ENCODE measurements at places on chromosomes 7 and 10.
A peak's percentile ranks its signal among the peaks of the same experiment; 100 is the strongest.

- peak; percentile 6 for DNase-seq
Observed at GRCh38 chr7:51430480-51431086, 114.0 kb upstream of the COBL start.

GRCh38 chr7:142482891-142483658, 225.2 kb upstream of the PRSS58 start:
- peak; percentile 63 for DNase-seq

DNA sequence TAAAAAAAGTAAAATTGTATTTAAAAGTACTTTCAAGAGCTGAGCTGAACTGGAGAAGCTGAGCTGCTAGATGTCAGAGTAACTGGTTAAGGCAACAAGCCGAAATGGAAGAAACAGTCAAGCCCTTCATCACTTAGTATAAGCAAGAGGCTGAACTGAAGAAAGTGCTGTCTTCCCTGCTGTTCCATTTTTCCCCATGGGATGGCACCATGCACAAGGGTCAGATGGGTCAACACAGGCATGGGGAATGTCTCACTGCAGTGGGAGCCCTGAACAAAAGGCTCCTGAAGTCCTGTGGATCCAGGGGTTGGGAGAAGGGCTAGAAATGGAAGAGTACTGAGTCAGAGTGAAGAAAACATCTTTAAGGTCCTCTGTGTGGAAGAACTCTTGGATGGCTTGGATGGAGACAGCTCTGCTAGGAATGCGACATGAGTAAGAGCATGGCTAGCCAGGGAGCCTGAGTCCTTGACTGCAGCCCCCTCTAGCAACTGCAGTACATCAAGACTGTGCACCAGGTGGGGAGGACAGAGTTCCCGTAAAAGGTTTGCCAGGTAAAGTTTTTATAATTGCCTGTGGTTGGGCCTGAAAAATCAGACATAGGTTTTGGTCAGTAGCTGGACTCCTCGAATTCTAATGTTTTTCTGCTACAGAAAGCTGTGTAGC, 348.3 kb downstream of the GPR158 start:
- no peak for DNase-seq

DNA sequence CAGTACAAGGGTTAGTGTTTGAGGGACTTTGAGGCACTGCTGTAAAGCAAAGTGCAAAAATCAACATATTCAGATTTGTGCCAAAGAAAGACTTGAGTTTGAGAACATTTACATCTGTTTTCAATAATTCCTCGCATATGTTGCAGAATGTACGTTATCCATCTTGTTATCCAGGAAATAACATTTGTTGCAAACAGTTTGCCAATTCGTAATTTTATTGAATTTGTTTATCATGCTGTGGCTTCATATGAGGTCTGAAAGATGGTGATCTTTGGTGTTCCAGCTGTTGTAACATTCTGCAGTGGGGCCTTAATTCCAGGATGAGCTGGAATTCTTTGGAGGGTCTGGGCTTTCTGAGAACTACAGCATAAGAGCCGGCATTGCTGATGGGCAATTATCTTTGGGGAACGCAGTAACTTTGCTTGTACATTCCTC, 396.2 kb downstream of the LRMDA start:
- no peak for DNase-seq

DNA sequence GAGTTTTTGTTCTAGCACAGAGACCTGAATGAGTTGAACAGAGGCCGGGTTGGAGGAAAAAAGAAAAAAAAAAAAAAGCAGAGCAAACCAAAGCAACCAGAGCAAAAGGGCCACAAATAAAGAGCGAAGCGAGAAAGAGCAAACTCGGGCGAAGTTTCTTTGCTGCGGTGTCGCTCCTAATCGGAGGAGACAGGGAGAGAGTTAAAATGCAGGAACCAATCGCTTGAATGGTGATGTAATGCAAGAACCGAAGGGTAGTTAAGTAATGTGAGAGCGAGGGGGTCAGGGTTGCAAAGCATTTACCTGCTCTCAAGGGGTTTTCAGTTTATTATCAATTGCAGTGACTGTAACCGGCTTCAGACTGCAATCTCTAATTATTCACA, 271.7 kb downstream of the TRIL start:
- DNase-seq: peak; percentile 52

- no peak for DNase-seq
Observed at GRCh38 chr7:1787681-1788235, 117.7 kb downstream of the ELFN1 start.

- no peak for DNase-seq
Observed at GRCh38 chr7:148264933-148265557, 325.5 kb upstream of the C7orf33 start.

DNA sequence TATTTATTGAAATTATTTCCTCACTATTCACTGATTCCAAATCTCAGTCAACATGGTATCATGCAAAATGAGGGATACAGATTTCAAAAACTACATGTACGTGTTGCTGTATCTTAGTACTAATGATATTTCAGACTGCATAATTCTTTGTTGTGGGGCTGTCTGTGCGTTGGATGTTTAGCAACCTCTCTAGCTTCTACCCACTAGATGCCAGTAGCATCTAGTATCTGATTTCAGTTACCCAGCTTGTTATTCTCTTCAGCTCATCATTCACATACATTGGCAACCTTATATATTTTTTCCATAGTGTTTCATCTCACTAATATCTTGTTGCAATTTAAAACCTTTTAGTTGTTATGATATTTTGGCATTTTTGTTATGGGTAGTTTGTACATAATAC, 22.5 kb upstream of the WASL start:
- no peak for DNase-seq

GRCh38 chr10:121695731-121696464, 97.7 kb upstream of the FGFR2 start:
- DNase-seq: no peak

DNA sequence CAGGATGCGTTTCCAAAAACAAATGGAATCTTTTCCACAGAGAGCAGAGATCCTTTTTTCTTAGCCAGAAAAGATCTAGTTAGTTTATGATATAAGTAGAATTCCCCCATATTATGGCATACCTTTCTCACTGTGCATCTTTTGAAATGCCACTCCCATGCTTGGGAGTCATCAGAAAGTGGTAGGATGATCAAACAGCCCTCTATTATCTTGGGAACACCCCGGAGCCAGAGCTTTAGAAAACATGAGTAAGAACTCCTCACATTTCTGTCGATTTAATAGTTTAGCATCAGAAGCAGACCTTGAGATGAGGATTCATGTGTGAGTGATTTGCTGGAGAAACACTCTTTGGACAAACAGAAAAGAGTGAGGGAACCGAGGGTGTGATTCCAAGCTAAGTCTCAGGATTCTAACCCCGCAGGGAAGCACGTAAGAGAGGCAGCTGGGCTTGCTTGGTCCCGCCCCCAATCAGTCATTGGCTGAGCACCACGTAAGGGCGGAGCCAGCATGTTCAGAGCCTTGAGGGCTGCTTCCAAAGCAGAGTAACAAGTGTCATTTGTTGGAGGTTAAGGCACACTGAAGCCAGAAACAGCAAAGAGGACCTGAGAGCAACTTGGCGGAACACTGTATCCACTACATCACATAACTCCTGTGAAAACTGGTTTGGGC, 43.7 kb upstream of the NXPH1 start:
- no peak for DNase-seq

DNA sequence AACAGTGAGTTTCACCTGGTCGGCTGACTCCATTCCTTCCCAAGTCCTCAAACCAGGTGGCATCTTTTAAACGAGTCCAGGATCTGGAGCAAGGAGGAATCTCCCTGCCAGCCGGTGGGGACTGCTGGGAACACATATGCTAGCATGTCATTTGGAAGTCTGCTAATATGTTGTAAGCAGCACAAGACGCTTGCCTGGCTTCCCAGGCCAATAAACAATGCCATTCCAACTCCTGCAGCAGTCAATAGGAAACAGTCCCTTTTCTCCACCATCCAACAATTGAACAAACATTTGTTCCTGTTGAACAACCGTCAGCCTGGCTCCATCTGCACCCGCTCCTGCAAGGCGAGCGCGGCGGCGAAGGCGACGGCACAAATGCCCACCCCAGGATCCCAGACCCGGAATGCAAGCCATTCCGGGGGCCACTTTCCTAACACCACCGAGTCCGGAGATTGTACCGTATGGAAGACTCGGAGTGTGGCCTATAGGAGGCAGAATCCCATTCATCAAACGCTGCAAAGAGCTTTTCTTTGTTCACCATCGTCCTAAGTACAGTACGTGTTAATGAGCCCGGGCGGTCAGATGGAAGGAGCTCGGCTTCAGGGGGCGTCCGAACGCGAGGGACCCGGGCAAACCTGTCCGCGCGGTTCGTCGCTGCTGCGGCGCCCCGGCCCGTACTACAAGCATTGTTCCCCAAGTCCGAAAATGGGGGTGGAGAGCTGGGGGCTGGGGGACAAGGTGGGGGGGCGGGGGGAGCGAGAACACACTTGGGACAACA, 1.6 kb downstream of the FAM53B start:
- no peak for DNase-seq

DNA sequence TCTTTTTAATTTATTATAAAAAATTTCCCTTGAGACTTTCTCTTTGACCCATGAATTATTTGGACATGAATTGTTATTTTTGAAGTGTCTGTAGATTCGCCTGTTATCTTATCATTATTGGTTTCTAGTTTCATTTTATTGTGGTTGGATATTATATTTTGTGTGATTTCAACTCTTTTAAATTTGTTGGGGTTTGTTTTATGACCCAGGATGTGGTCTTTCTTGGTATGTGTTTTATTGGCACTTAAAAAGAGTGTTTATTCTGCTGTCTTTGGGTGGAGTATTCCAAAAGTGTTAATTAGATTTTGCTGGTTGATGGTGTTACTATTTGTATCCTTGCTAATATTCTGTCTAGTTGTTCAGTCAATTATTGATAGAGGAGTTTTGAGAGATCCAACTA, 50.5 kb upstream of the GPR141 start:
- DNase-seq: no peak

DNA sequence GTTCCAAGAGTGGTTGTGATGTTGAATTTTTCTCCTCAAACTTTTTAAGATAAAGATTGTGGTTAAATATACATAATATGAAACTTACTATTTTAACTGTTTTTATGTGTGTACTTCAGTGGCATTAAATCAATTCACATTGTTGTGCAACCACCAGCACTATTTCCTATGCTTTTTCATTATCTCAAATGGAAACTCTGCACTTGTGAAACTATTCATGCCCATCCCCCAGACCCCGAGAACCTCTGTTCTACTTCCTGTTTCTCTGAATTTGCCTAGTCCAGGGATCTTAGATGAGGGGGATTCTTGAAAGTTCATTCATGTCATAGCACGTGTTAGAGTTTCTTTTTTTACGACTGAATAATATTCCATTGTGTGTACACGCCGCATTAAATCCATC, 67.0 kb downstream of the WDR37 start:
- DNase-seq: no peak

DNA sequence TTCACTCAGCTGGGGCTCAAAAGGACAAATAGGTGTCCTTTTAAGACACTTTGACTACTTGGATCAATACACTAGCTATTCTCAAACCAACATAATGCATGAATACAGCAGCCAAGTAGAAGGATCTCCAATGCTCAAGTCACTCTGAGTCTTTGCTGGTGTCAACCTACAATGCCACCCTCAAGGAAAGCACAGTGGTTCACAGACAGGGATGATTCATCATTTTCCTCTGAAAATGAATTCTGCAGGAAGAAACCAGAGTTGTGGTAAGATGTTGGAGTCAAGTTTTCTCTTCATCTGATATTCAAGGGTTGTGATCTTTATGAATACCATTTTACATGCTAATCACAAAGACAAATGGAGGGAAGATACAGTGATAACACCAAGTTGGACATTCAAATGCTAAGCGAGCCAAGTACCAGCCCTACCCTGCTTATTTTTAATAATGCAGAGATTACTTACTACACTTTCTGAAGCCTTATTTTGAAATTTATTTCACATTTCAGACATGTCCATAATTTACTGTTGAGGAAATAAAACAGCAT, 143.1 kb upstream of the FGFR2 start:
- no peak for DNase-seq

DNA sequence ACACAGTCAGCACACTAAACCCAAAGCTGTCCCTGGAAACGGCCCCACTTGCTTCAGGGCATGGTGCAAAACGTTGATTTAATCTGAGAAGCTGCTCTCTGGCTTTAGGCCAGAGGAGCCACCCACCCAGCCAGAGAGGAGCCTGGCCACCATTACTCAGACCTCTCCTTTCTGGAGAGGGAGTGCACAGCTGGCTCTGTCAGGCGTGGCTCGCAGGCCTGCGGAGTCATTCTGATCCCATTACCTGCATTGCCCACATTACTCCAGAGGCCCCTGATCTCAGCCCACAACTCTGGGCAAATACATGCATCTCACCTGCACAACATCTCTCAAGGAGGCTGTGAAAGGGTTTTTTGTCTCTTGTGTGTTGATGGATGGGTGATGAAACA, 370.0 kb upstream of the IGFBP3 start:
- no peak for DNase-seq

DNA sequence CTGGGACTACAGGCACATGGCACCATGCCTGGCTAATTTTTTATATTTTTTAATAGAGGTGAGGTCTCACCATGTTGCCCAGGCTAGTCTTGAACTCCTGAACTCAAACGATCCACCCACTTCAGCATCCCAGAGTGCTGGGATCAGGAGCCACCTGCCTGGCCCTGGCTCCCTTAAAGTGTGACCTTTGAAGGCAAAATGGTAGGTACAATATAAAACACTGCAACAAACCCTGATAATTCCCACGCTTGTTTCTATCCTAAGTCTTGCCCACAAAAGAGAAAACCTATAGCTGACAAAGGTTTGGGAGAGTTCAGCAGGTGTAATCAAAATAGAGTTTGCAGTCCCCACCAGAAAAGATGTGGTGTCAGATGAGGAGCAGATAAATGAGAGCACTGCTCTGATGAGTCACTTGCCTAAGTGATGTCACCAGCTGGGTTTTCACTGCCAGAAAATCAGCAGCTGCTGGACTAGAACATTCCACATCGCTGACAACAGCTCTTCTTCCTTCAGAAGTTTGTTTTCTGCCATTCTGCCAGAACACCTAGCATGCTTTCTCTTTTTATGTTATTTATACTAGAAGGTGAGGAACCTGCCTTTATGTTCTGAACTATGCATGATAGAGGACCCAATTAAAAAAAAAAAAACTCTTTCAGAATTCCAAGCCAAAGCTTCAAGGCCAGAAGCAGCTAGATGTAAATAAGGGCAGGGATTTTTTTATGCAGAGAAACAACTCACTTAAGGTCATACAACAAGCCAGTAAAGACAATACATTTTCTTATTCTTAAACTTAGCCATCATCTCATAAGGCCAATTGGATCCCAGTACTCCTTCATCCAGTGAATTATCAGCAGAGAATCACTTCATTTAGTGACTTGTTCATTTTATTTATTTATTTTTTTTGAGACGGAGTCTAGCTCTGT, 18.0 kb downstream of the PURB start:
- DNase-seq: no peak

- peak; percentile 30 for DNase-seq
Observed at GRCh38 chr7:29684787-29685650, 121.3 kb upstream of the WIPF3 start.

GRCh38 chr7:151104411-151105235, 18.3 kb downstream of the AGAP3 start:
- DNase-seq: no peak

DNA sequence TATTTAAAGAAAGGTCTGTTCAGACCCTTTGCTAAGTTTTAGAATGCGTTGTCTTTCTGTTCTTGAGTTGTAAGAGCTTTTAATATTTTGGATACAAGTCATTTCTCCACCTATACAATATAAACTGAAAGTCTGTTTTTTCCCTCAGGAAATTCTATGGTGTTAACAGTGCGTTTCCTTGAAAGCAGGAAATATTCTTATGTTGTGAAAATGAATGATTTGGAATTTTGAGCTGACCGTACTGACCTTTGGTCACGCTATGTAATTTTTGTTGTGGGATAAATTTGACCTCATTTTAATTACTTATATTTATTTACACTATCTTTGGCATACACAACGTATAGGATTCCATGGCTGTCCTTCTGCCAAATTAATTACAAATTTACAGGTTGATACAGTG, 43.5 kb downstream of the PUS7 start:
- no peak for DNase-seq

- no peak for DNase-seq
Observed at GRCh38 chr10:3723766-3724165, 61.2 kb downstream of the KLF6 start.

Data from CD14-positive monocyte (primary cell).